ENCODE measurements at places on chromosomes 1 and 21.

DNA sequence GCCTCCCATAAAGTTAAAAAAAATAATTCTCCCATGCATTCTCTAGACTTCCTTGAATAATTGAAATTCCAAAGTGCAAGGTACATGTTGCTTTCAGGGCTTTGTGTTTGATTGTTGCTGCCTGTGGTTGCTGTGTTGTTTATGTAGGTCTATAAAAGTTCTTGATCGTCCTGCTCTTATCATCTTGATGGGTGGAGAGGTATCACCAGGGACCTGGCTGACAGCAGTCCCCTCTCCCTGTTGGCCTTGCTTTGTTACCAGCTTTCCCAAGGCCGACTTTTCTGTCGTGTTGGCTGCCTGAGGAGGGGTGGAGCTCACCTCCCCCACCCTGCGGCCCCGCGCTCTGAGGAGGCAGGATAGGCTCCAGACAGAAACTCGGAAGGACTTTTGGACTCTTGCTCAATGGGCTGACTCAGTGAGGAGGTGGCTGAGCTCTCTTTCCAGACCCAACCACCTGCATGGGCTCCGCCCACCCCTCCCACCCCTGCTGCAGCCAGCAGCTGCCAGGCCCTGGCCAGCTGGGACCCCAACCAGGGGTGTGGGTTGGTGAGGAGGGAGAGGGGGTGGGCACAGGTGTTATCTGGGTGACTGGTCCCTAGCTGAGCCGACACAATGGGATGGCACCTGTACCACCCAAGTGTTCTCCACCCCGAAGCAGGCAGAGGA, 2.0 kb downstream of the INAVA start:
- no peak for DNase-seq

GRCh38 chr1:226327761-226328162, 18.8 kb upstream of the LIN9 start:
- no peak for DNase-seq

- DNase-seq = no peak
Measured at GRCh38 chr1:39526466-39527189, 35.2 kb downstream of the BMP8A start.

DNA sequence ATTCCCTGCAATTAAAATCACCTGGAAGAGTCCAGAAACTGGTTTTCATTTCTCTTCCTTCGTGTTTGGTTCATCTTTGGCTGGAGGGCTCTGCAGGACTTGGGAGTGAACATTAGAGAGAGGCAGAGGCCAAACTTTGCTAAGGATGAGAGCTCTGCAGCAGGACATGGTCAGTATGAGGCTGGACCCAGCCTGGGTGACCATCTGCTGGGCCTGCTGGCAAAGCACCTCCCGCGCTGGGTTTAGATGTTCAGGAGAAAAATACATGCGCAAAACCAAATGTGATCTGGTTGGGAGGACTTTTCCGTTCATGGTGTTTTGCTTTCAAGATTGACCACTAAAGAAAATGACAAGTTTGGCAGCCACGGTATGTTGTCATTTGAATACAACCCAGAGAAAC, 15.9 kb downstream of the KAZN start:
- DNase-seq = no peak

DNA sequence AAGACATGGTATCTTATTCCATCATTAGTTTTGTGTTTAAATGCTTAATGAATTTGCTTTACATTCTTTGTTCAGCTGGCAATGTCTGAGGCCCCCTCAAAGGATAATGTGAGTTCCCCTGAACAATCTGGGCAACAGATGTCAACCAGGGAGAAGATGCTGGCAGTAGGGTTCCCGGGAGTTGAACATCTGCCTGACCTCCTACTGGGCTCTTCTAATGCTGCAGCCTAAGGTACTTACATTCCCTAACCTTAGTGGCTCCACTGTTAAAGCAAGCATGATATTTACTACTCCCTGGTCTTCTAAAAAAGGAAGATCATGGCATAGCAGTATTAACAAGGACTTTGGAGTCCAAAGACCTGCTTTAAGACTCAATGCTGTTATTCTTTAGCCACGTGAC, 574.9 kb upstream of the NR5A2 start:
- DNase-seq = no peak

DNA sequence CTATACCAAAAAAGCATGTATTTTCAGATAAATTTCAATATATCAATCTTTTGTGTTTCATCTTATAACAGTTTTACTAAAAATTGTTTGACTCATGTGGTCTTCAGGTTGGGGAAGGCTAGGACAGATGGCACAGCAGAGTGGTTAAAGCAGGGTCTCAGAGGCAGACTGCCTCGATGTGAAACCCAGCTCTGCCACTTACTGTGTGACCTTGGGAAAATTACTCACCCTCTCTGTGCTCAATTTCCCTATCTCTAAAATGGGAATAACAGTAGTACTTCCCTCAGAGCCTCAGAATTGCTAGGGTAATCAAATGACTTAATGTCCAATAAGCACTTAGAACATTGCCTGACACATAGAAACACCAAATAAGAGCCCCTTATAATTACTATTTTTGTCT, 262.1 kb upstream of the FMN2 start:
- DNase-seq = no peak
